Activated CD8-positive, alpha-beta memory T cell treated with anti-CD3 and anti-CD28 coated beads for 1 hour (primary cell): ENCODE measurements at places on chromosomes 5 and 9.

DNA sequence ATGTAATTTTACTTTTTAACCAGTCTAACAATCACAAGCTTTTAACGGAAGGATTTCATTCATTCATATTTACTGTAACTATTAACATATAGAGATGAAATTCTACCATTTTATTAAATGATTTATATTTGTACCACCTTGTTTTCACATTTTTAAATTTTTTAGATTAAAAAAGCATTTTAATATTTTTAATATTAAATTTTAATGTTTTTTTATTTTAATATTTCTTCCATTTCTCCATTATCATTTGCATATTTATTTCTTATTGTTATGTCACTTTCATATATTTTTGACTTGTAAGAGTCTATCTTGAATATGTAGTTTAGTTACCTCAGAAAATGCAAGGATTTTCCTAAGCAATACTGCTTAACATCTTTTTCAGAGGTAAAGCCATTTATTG lies 1034.0 kb upstream of the PTPRD start:
- no peak for DNase-seq

- DNase-seq: no peak
These were observed 126.8 kb upstream of the MRPS30 start for GRCh38 chr5:44681906-44682305.

DNA sequence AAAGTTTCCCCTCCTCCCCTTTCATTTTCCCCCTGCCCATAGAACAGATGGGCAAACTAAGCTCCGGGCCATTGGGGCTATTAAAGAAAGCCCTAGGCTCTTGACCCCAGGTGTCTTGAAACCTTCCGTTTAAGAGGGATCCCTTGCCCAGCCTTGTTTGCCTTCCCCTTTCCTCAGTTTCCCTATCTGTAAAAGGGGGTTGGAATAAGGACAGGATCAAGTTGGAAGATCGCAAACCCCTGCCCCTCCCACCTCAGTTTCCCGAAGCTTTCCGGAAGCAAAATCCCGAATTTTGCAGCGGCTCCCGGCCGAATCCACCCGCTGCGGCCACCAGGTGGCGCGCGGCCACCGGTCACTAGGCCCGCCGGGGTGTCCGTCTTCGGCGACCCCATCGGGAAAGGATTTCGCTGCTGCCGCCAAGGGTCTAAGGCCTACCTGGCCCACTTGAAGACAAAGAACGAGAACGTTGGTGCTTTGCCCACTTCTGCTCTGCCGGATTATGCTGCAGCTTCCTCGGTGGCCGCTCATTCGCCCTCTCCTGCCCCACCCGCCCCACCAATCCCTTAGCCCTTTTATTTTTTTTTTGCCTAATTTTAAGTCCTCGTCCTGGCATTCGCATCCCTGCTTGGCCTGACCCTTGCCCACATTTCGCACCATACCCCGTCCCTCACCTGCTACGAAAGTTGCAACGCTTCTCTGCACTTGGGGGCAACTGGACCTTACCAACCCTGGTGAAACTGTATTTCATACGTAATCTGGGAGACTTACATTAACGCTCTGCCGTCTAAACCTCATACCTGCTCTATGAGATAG lies 962 bp upstream of the NR6A1 start:
- DNase-seq: no peak

DNA sequence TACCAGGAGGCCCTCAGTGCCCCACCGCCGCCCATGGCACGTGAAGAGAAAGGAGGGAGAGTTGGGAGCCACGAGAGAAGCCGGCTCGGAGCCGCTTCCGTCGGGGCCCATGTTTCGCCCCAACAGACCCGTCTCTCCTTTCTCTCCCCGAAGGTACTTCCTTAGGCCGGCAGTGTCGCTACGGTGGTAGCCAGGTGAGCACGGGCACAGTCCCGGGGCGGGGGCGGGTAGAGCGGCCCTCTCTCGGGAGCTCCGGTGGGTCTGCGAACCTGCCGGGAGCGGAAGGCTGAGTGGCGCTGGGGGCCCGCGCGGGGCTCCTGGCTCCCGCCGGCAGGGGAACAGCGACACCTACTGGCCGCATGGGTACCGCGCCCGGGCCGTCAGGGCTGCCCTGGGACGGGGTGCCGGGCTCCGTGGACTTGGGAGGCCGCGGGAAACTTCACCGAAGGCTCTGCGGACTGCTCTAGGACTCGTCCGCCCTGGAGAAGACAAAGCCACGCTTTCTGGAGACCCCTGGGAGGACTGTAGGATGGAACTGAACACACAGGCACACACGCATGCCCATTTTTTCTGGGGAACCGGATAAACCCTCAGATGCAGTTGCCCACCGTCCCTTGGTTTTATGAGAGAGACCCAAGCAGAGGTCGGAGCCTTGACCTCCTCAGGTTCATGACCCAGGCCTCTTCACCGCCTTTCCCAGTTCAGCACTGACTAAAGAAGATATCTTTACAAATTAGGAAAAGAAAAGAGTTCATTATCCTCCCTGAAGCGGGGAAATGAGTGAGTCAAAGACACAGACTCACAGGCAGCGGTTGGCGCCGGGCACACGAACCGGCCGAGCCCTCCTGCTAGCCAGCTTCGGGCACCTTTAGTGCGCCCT lies 202.5 kb downstream of the MEF2C start:
- peak; percentile 45 for DNase-seq

DNA sequence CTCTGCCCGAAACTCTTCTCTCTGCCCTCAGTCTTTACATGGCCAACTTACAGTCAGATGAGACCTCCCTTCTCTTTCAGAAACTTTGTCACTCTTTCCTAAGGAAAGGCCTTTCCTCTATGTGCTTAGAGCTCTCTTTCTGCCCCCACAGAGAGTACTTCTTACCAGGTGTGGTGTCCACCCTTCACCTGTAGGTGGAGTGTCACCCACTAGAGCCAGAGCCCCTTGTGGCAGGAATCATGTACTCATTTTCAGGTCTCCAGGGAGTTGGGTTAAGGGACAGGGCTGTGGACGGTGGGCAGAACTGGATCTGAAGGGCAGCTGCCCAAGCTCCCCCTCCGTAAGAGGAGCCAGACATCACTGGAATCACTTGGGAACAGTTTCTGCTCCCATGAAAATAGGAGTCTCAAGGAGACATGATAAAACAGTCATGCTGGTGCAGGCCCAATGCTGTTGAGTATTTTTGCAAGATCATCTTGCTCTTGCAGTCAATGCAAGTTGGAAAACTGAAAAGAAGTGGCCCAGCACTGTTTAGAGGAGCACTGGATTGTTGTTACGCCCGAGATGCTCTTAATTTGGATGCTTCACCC lies 436.7 kb downstream of the ZSWIM6 start:
- DNase-seq: no peak

DNA sequence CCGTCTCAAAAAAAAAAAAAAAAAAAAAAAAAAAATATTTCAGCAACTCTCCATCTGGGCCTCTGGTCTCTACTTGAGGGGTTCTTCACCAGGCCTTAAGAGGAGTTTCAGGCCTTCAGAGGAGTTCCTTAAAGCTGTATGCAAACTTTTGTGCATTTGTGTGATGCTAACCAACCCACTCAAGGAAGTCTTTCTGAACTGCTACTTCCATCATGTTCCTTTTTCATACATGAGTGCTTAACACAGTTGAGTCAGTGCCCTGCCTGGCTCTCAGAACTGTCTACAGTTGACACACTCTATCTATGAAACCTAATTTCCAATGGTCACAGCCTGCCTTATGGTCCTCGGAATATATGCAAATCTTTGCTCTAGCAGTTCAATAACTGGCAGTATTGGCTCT lies 146.5 kb downstream of the MEF2C start:
- no peak for DNase-seq

DNA sequence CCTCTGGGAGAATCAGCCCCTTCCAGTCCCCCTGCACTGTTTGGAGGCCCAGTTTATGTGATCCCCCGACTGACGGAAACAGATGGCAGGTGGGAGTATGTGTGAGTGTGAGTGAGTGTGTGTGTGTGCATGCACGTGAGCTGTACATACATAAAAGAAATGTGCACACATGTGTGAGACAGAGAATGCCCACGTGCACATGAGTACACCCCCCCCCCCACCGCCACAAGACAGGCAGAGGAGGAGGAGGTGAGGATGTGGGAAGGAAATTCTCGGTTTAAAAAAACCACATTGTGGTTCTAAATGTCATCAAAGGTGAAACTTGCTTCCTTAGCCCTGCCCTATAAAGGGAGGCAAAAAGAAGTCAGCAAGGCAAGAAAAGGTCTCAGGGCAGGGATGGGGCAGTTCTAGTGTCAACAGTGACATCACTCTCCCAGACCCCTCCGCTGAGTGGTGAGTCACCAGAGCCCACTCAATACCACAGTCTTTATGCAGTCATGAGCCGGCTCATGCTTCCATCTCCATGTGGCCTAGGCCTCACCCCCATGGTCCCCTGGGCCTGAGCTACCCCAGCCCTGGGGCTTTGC lies 79.2 kb upstream of the HSPA9 start:
- peak; percentile 37 for DNase-seq

GRCh38 chr9:136907011-136907914 lies 20.9 kb downstream of the TRAF2 start:
- no peak for DNase-seq

GRCh38 chr9:135476561-135477355 lies 2.8 kb upstream of the PPP1R26 start:
- DNase-seq: no peak

DNA sequence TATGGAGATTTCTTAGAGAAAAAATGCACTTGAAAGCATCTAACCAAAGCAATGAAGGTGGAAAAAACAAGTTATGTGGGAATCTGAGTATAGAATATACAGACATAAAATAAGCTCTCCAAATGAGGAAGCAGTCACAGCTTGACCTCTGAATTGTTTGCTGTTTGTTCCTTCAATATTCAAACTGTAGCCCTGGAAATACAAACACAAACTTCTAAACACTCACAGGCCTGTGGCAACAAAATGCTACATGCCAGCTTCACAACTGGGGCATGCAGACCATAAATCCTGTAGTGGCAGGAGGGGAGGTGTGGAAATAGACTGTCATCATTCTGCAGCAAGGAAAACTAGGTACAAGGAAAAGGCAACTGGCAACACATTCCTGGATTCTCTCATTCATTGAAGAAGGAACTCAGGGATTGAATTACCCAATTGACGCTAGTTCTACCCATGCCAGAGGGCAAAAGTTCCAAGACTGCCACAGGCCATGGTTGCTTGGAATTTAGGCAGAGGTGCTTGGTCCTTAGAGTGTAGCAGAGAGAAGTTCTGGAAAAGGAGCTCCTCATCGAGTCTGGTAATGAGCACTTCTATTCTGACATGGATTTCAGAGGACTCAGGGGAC lies 349.6 kb downstream of the PDE4D start:
- DNase-seq: no peak

- DNase-seq: no peak
These were observed 1.0 kb downstream of the CERT1 start for GRCh38 chr5:75510417-75510835.

GRCh38 chr9:121954477-121955140 lies 138.5 kb downstream of the TTLL11 start:
- DNase-seq: no peak

- DNase-seq: no peak
These were observed 52.9 kb upstream of the VLDLR start for GRCh38 chr9:2568689-2569088.

DNA sequence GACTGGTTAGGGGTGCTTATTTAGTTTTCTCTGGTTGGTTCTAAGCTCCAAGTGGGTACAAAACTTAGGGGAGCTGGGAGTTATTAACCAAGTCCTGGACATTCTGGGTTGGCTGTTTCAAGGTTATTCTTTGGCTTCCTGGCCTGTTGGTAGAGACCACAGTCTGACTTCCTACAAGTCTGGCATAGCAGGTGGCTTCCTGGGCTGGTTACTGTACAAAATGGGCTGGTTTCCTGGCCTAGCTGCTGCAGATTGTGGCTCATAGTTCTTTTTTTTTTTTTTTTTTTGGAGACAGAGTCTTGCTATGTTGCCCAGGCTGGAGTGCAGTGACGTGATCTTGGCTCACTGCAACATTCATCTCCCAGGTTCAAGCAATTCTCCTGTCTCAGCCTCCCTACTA lies 46.3 kb upstream of the BARHL1 start:
- no peak for DNase-seq

- DNase-seq: no peak
These were observed 391.8 kb downstream of the ARHGEF28 start for GRCh38 chr5:74017786-74018211.

DNA sequence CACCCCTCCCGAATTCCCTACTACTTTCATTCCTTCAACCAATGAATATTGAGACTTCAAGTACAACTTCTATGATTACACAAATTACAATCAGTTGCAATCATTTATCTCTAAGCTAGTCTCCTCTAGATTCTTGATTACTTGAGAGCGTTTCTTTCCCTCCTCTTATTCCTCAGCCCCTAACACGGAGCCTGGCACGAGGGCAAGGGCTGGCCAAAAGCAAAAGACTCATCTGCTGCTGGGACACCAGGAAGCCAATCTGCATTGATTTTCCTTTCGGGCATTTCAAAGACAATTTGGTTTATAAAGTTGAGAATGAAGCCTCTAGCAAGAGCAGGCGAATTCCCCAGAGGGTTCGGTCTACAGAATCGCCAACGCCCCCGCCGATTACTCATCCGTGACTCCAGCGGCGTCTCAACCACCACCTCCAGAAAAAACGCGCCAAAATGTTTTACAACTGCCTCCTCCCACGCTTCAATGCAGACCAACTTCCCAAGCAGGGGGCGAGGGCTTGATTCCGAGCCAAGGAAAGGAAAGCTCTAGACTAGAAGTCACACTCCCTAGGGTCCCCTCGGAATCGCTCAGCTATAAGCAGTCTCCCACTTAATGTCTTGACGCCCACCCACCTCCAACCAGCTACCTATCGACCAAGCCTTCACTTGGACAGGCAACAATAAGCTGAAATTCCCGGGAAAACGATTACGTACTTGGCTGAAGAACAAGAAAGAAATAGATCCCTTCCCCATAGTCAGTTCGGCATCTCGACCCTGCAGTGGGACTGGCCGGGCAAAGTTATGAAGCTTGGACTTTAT lies 1.5 kb downstream of the PCSK1 start:
- no peak for DNase-seq

- no peak for DNase-seq
These were observed 71.8 kb upstream of the ADAMTS2 start for GRCh38 chr5:179417016-179417415.

DNA sequence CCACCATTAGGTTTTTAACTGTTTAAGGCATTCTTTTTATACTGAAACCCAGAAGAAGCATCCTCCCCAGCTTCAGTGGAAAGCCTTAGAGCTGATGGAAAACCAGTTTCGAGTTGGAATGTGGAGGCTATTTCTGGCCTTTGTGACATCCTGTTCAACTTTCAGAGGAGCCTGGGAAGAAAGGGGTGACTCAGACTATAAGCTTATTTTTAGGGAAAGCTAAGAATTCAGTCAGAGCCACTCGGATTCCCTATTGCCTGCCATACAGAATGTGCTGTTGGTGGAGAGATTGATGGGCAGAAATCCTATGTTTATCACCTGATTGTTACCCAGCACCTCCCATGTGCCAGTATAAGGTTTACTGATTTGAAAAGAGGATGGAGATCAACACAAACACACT lies 19.8 kb downstream of the PALM2AKAP2 start:
- no peak for DNase-seq

GRCh38 chr9:68785965-68786364 lies 80.9 kb downstream of the PIP5K1B start:
- no peak for DNase-seq

GRCh38 chr9:85685081-85685480 lies 56.7 kb downstream of the AGTPBP1 start:
- DNase-seq: no peak
